NCI-H2081 treated with DMSO at 0.1 percent for 48 hours (cell line): ENCODE measurements at places on chromosomes 12 and 14.

DNA sequence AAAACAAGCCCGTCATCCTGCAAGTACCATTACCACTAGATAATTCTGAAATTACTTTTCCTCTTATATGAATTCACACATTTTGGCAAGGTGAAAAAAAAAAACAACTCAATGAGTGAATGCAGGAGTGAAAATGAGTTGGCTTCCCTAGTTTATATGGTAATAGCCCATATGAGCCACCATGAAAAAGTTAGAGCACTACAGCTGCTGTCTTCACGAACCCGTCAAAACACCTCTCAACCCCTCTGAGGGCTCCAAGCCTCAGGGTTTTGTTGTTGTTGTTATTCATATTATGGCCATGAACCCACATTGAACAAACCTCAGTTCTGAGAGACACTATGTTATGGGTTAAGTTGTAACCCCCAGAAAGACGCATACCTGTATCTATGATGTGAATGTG is 289.9 kb upstream of the CAND1 start:
- no peak for DNase-seq

- DNase-seq = no peak
Measured at GRCh38 chr12:15777355-15778012, 11.7 kb downstream of the EPS8 start.

- DNase-seq = no peak
Measured at GRCh38 chr14:95663226-95663797, 22.9 kb upstream of the TCL1B start.

DNA sequence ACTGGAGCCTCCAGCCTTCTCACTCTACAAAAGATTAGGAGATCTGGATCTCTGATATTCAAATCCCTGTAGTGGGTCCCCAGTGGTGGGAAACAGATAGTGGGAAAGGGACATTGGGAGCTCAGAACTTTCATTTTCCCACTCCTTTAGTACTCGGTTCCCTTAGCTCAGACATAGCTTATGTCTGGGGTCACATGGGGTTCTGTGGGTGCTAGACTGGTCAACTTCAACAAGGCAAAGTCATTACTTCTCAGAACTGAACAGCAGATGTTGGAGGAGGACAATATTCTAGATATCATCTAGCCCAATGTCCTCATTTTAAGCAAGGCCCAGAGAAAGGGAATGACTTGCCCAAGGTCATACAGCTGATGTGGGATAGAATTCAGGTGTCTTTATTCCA is 19.5 kb upstream of the ITGA5 start:
- DNase-seq = no peak

- peak; percentile 69 for DNase-seq
Measured at GRCh38 chr14:92783813-92784431, 10.2 kb upstream of the GOLGA5 start.

- no peak for DNase-seq
Measured at GRCh38 chr12:12425616-12426015, 68.7 kb downstream of the BORCS5 start.

DNA sequence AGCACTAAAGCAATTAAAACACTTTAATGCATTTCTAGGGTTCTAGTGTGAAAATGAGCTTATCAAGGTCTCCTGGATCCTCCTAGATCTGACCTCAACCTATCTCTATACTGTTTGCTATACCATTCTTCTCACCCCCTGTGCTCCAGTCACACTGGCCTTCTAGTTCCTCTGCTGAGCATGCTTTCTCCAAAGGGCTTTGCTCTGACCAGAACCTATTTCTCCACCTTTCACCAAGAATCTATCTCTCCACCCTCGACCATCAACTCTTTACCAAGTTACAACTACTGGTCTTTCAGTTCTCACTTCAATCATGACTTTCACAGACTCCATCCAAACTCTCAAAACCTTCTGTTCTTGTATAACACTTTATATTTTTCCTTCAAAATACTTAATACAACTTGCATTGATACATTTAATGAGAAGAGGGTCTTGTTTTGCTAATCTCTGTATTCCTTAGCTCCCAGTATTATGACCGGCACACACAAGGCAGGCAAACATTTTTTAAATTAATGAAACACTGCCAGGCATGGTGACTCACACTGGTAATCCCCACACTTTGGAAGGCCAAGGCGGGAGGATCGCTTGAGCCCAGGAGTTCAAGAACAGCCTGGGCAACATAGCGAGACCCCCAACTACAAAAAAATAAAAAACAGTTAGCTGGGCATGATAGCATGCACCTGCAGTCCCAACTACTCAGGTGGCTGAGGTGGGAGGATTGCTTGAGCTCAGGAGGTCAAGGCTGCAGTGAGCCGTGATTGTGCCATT is 22.8 kb downstream of the PPP1R12A start:
- DNase-seq = no peak

GRCh38 chr14:104387022-104388010 is 192.2 kb upstream of the C14orf180 start:
- DNase-seq = no peak

GRCh38 chr12:71837356-71837755 is 2.2 kb upstream of the TBC1D15 start:
- no peak for DNase-seq

DNA sequence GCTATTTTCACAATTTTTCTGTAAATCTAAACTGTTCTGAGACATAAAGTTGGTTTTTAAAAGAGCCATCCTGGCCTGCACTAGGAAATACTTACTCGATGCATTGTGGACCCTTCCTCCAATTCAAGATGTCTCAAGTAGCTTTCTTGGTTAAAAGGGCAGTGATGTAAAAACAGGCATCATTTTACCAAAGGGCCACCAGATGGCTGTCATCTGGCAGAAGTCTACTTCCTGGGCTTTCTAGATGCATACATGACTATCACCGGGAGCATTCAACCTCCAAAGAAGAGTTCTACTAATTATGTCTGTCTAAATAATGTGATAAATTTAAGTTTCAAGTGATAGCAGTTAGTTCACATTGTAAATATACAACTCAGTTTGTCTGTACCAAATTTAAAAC is 96.8 kb upstream of the FRMD6 start:
- no peak for DNase-seq

- DNase-seq = no peak
Measured at GRCh38 chr12:55830601-55831446, 1.4 kb upstream of the DNAJC14 start.

GRCh38 chr14:101875727-101876554 is 88.4 kb upstream of the DYNC1H1 start:
- DNase-seq = no peak

DNA sequence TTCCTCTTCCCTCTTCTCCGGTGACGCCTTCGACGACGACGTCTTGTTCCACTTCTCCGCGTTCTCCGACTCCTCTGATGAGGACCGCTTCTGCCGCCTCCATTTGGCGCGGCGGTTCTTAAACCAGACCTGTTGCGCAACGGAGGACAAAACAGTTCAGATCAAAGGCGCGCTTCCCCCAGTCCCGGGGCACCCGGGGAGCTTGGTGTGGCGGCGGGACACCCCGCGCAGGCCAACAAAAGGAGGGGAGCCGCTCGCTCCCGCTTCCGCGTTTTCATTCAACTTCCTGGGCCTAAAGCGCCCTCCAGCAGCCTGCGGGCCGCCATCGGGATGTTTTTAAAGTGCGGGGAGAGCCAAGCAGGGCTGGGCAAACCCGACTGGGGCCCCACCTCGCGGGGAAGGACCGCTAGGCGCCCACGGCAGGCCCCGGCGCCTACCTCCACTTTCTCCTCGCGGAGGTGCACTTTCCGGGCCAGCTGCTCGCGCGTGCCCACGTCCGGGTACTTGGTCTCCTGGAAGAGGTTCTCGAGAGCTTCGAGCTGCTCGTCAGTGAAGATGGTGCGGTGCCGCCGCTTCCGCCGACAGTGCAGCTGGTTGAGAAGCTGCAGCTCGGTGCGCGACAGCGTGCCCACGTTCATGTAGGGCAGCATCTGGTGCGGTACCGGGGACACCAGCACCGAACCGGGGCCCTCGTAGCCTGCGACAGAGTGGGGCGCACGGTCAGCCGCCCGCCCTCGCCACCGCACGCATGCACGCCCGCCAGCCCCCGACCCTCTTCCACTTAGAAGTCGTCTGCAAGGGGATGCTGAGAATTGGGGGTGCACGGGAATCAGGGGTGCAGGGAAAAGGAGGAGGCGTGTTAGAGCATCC is 1.2 kb downstream of the GSC start:
- DNase-seq = no peak

GRCh38 chr14:56759094-56759493 is 51.2 kb downstream of the OTX2 start:
- no peak for DNase-seq

- no peak for DNase-seq
Measured at GRCh38 chr12:53857666-53858065, 81.0 kb upstream of the HOXC13 start.

DNA sequence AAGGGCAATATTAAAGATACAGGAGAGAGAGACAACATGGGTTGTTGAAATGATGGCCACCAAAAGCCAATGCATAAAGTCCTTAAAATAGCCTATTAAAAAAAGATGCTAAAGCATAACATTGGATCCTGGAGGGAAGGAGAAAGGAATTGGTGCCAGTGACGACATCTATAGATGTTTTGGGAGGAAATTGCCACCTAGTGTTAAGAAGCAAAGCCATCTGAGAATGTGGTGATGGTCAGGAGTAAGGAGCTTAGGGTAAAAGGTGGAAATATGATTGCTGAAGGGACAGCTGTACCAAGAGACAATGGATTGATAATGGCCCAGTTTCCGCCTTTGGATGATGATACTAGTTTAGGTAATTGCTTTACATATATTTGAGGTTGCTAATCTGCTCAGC is 85.1 kb downstream of the TMEM30B start:
- no peak for DNase-seq

DNA sequence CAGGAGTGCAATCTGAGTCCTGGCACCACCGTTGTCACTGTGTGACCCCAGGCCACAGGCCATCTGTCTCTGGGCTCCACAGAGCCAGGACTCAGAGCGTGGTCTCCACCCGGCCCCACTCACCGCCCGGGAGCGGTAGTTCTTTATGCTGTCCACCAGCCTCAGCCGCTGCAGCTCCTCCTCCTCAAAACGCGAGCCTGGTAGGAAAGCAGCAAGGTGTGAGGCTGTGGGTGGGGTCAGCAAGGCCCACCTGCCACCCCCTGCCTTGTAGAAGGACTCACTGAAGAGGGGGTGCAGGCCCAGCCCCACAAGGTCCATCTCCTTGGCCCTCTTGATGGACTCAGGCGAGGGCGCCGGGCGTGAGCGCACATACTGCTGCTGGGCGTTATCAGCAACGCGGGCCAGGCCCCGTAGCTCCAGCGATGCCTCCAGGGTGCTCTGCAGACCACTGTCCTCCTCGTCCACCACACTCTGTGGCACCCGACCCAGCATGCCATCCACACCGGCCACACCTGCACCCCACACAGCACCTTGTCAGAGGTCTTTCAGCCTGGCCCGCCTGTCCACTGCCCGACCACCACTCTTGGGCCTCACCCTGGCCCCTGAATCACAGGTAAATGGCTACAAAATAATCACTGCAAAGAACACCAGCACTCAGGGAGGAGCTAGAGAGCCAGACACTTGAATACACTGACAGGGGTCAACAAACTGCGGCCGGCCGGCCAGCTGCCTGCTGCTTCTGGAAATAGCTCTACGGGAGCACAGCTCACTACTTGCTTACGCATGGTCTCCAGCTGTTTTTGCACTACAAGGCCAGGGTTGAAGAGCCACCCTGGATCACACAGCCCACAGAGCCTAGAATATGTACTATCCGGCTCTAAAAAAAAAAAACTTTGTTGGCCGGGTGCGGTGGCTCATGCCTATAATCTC is 16.3 kb downstream of the CFAP73 start:
- DNase-seq = no peak

DNA sequence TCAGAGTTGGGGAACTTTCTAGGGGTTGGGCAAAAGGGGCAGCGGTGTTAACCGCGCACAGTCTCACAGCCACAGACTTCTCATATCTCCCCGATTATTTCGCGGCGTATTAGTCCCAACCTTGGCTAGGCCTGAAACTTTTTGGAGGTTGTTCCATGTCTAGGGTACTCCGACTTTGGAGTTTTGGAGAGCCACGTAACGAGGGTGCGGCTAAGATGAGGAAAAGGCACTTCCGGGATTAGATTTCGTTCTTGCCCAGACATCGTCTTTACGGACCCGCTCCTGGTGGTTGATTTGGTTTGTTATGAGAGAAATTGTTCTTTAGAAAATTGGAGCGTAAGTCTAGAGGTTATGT is 513 bp downstream of the CCNK start:
- DNase-seq = no peak

DNA sequence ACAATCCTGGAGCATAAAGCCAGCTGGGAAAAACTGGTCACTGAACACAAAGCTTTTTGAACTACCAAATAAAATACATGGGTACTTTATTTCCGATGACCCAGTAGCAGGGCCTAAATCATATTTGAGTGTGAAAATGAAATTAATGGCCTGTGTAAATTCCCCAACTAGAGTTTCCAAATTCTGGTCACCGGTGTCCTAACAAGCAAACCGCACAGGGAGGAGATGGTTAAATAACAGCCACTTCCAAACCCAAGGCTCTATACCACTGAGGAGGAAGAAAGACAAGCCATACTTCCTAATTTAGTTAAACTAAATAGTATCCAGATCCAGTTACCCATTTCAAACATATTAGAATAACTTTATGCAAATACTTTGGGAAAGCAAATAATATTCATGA is 40.1 kb upstream of the DUSP6 start:
- DNase-seq = no peak

GRCh38 chr14:51682411-51682810 is 30.7 kb downstream of the FRMD6 start:
- no peak for DNase-seq

DNA sequence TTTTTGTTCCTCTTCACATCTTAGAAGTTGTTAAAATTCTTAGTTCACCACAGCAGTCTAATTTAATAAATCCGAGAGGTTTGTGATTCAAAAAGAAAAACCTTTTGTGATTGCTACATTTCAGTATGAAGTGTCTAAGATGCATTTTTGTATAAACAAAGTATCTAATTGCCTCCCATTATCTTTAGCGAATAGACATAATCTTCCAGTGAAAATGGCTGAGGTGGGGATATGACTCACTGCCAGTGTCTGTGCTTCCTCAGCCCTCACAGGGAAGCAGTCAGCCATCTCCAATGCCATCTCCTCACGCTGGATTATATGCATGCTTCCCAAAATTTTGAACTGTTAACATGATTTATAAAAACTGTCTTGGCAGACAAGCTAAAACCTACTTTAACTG is 7.6 kb downstream of the GCH1 start:
- DNase-seq = no peak

- no peak for DNase-seq
Measured at GRCh38 chr12:125996443-125996842, 931.2 kb downstream of the AACS start.
